ENCODE measurements at places on chromosomes 1 and 21.

DNA sequence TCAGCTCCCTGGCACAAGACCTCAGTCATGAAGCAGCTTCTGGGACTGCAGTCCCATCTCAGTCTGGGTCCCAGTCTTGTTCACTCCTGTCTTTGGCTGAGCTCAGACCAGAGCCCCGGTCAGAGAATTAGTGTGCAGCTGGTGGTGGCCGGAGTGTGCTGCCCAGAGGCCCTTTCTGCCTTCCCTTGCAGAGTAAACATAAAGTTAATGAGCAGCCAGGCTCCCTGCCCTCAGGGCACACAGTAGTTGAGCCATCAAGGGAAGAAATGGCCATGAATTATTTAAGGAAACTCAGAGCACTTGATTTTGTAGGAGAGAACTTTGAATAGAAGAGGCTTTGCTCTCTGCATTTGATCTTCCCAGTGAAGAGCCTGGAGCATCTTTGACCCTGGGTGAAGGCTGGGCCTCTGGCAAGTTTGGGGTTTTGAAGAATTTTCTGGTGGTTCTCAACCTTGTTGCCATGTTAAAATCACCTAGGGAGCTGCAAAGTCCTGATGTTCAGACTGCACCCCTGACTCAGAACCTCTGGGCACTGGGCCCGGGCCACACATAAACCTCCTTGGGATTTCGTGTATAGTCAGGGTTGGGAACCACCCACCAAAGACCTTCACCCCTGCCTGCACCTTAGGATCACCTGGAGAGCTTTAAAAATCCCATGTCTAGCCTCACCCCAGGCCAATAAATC lies 26.4 kb upstream of the SELENON start:
- DNase-seq, result no peak

DNA sequence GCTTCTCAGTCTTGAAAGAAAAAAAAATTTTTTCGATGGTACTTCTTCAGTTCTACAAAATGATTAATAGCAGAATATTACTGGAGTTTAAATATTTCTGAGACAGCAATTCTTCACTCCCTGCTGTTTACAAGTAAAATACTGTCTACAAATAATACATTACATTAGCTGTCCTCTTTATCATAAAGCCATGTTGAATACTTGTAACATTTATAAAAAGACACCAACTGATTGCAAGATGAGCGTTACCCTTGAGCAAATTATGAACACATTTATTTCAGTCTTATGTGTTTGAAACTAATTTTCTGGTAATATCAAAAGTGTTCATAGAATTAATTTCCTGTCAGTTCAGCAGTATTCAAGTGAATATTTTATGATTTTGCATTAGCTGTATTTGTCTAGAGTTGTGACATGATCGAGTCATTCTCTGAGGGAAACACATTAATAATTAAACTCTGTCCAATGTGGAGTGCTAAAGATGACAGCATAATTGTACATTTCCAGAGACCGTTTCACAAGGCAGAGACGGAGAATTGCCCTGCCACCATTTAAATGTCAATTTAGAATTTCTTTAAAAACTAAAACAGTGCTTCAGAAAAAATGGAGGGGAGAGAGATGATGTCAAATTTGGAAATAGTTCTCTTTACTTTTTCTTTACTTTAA lies 1359.0 kb upstream of the ADGRL4 start:
- no peak for DNase-seq

- DNase-seq, result no peak
Measured at GRCh38 chr1:203644661-203645510, 18.3 kb downstream of the ATP2B4 start.

DNA sequence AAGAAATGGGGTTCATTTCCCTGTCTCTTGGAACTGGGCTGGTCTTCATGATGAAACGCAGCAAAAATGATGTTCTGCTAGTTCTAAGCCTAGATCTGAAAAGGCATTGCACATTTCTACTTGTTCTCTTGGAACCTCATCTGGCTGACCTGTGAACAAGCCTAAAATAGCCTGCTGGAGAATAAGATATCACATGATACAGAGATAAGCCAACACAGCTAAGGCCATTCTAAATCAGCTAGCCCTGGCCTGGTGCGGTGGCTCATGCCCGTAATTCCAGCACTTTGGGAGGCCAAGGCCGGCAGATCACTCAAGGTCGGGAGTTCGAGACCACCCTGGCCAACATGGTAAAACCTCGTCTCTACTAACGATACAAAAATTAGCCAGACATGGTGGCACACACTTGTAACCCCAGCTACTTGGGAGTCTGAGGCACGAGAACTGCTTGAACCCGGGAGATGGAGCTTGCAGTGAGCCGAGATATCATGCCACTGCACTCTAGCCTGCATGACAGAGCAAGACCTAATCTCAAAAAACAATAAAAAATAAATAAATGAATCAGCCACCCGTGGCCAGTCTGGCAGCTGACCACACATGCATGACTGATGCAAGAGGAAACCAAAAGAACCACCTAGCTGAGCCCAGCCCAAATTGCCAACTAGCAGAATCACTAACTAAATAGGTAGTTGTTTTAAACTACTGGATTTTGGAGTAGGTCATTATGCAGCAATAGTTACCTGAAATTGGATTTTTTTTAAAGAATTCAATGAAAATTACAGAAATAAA lies 18.0 kb downstream of the CD244 start:
- no peak for DNase-seq

DNA sequence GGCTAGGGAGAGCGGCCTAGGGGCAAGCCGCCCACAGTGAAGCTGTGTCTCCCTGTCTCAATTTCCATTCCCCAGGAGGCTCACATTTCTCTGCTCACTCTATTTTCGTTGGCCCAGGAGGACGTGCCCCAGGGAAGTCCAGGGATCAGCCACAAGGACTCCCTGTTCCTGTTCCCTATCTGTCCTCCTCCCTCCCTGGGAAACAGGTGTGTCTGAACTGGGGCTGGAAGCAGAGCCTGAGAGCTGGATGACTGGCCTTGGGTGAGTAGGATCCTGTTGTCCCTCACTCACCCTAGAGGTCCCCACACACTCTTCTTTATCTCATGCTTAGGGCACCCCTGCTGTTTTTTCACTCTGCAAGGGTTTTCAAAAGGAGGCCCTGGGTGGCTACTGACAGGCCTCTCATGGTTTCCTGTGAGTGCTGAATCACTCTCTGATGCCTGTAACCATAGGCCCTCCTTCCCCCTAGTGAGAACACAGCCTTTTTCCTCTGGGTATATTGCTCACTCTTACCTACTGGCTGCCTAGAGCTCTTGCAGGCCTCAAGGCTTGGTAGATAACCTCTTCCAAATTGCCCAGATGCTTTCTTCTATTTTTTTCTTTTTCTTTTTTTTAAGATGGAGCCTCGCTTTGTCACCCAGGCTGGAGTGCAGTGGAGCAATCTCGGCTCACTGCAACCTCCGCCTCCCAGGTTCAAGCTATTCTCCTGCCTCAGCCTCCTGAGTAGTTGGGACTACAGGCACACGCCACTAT lies 3.3 kb upstream of the UTP11 start:
- no peak for DNase-seq

All from NCI-H2171 (cell line).